ENCODE measurements at places on chromosomes 1 and 21. TPM values are rescaled to one million over a fixed set of nuclear protein-coding genes. Genes with fewer than 3 reads are reported as not detected.

DNA sequence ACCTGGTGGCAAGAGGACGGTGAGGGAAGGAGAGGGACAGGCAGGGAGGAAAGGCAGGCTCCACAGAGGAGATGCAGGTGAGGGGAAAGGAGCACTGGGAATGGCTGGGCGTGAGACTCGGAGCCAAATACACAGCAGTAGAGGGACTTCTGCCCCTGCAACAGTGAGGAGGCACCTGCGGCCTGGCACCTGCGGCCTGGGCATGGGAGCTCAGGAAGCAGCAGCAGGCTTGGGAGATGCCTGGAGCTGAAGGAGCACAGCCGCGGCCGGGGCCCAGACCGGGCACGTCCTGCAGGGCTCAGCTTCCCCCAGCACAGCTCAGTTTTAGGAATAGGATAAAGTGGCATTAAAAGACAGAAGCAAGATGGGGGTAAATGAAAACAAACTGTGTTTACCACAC lies 20.9 kb upstream of the TSPEAR start:
- DNase-seq, result no peak

GRCh38 chr1:66302815-66303214 lies 231.1 kb upstream of the SGIP1 start:
- no peak for DNase-seq

- no peak for DNase-seq
These were observed 272.1 kb downstream of the TRABD2B start for GRCh38 chr1:47725000-47725473.

GRCh38 chr1:22263359-22263758 lies 120.5 kb upstream of the WNT4 start:
- DNase-seq, result no peak

DNA sequence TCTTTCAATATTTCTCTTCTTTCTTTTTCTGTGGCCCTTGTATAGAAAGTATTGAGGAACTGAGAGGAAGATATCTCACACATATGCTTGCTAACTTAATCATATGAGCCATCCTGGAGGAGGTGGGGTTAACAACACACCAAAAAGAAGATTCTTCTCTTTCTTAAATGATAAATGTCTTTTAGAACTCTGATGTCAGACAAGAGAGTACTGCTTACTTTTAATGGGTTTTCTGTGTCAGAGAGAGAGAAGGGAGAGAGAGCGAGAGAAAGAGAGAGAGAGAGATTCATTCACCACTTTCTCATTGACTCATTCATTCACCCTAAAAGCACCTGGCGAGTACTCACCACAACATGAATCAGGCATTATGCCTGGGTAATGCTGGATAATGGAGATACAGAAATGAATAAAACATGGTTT lies 250.3 kb upstream of the SGIP1 start:
- no peak for DNase-seq

DNA sequence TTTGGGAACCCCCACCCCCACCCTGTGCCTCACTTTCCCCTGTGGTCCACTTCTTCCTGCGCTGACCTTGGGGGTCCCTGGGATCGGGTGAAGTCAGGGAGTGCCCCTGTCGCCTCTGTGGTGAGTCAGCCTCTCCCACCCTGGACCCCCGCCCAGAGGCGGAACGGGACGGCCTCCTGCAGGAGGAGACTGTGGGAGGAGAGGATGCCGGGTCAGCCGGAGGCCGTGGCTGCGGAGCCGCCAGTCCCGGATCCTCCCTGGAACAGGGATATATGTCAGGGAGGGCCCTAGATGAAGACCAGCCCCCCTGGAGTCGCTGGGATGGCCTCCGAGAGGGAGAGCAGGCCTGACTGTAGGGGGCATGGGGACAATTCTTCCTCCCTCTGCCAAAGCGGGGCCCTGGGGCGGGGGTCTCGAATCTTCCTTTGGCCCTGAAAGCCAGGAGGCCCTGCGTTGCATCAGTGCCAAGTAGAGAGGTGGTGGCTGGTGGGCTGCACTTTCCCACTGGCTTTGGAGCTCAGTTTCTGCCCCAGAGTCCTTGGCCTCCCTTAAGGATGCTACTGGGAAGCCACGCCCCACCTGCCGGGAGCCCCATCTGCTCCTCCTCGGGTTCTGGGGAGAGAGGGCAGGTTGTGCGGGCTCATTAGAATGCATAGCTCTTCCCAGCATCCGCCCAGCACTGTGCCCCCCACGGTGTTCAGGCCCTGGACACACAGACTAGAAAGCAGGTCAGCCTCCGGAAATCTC lies 930 bp downstream of the ARHGEF10L start:
- no peak for DNase-seq

GRCh38 chr1:88168126-88168525 lies 515.9 kb upstream of the PKN2 start:
- DNase-seq, result no peak

GRCh38 chr1:229674042-229674441 lies 48.0 kb downstream of the URB2 start:
- DNase-seq, result no peak

- DNase-seq, result no peak
These were observed 36.3 kb upstream of the PAXBP1 start for GRCh38 chr21:32807717-32808380.

- no peak for DNase-seq
These were observed 102.2 kb downstream of the BARHL2 start for GRCh38 chr1:90614872-90615271.

GRCh38 chr1:155051777-155052398 lies 772 bp downstream of the ADAM15 start:
- DNase-seq, result no peak

DNA sequence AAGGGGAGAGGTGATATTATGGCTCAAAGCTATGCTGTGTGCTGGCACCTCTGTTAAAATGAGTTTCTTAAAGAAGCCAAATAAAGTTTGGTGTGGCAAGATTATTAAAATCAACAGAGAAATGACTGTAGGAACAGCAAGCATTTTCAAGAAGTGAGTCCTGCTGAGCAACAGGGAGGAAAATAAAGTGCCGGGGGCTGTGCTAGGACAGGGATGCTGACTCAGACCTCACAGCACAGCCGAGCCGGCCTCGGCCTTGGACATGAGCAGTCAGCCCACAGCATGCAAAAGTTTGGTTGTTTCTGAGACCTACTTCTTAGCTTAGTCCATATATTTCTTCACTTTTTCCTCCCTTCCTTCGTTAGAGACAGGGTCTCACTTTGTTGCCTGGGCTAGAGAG lies 19.2 kb downstream of the CNIH3 start:
- DNase-seq, result no peak

DNA sequence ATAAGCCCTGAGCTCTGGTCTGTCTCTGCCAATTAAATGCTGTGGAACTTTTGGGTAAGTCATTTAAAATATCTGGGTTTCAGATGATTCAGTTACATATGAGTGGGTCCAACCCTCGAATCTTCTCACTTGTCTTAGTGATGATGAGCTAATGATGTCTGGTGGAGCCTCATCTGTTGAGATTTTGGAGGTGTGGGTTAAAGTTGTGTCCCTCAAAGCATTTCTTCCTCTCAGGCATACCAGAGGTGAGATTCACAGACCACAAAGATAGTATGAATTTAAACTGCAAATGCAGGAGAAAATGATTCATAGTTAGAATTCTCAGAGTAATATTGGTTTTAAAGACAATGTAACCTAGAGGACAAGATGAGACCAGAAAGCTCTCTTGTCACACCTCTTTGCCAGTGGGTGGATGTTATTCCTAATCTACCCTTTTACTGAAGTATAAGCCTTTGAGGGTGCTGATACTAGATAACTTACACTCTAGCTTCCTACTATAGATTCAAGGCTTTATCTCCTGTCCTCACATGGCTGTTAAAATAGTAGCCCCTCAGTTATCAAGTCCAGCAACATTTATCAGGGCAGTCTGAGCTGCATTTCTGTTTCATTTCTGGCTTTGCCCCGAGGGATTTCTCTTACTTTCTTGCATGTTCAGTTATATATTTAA lies 90.7 kb downstream of the MT1HL1 start:
- DNase-seq, result no peak

GRCh38 chr1:245091818-245092637 lies 62.8 kb upstream of the KIF26B start:
- DNase-seq, result no peak

- DNase-seq, result no peak
These were observed 90.0 kb downstream of the POU2F1 start for GRCh38 chr1:167310732-167311131.

- no peak for DNase-seq
These were observed 33.5 kb upstream of the RGS7 start for GRCh38 chr1:241390526-241390925.

DNA sequence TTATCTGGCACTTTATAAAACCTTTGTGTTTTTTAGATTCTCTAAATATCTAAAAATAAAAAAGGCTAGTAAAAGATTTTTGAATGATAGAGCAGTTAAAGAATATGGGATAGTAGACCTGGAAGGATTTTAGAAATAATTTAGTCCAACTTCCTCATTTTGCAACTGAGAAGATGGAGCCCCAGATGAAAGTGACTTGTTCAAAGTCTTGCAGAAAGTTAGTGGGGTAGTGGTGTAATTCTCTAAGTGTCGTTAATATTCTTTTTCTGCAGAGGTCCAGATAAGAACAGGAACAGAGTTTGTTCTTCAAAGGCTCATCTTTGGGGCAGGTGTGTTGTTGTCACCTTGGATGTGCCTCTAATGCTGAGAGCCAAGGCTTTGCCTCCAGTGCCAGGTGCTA lies 159.5 kb downstream of the DISC1 start:
- DNase-seq, result no peak

GRCh38 chr1:112502826-112503225 lies 5.9 kb upstream of the WNT2B start:
- DNase-seq, result no peak

GRCh38 chr21:33308586-33309490 lies 15.9 kb upstream of the IFNAR1 start:
- DNase-seq, result no peak

DNA sequence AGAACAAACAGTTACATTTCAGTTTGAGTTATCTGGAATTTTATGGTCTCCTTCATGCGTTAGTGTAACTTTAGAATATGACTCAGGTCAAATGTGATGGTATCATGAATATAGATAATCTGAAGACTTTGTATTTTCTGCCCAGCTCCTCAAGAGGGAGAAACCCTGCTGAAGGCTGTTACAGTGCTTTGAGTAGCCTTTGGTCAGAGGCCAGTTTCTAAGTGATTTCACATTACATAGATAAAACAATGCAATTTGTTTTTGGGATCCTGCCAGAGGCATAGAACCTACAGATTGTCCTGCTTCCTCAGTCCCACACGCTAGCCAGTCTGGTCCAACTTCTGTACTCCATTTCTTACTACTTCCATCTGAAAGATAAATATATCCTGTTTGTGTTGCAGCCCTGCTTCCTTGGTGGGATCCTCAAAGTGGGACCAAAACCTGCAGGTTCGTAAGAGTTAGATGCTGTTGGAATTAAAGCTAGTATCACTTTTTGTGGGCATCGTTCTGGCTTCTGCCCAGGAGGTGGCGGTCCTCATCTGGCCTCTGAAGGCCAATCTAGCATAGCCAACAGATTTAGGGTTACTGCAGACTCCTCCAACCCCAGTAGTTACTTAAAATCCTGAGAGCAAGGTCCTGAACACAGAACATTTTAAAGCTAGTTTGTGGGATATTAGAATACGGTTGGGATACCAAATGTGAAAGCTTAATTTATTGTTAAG lies 645.8 kb upstream of the USP24 start:
- DNase-seq, result no peak

GRCh38 chr1:25695771-25696311 lies 79.2 kb downstream of the MAN1C1 start:
- no peak for DNase-seq

- no peak for DNase-seq
These were observed 149.4 kb upstream of the ZC3H12A start for GRCh38 chr1:37325010-37325409.

GRCh38 chr1:179082333-179082998 lies 596 bp downstream of the TOR3A start:
- peak; percentile 45 for DNase-seq

DNA sequence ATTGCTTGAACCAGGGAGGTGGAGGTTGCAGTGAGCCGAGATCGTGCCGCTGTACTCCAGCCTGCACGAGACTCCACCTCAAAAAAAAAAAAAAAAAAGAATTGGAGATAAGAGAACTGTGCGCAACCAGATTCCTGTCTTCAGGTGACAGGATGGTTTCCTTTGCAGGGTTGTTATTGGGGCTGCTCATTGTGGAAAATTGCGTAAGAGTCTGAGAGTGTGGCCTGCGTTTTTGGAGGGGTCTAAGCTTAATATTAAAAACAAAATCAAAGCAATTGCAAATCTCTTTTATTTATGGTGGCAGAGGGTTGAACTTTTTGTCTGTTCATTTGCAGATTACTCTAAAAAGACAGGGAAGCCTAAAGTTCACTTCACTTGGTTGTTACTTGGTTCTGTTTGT lies 36.0 kb upstream of the BCAR3 start:
- no peak for DNase-seq

- no peak for DNase-seq
These were observed 25.4 kb upstream of the VWA5B1 start for GRCh38 chr1:20265250-20265649.

GRCh38 chr1:67629370-67630075 lies 55.5 kb upstream of the GADD45A start:
- DNase-seq, result no peak

GRCh38 chr1:96116731-96117130 lies 604.9 kb upstream of the PTBP2 start:
- no peak for DNase-seq

- DNase-seq, result no peak
These were observed 5.3 kb upstream of the CDCP2 start for GRCh38 chr1:54158071-54158470.

DNA sequence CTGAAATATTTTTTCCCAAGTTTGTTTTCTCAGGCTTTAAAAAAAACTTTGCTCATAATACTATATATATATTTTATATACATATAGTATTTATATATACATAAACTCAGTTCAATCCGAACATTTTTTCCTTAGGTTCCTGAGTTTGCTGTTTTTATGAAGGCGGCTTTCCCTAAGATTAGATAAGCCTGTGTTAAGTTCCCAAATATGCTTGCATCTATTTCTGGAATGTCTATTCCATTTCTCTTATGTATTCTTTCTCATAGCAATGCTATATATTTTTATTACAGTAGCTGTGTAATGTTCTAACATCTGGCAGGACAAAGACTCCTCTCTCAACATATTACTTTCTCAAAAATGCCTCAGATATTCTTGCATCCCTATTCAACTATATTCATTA lies 45.9 kb downstream of the ADSS2 start:
- no peak for DNase-seq

DNA sequence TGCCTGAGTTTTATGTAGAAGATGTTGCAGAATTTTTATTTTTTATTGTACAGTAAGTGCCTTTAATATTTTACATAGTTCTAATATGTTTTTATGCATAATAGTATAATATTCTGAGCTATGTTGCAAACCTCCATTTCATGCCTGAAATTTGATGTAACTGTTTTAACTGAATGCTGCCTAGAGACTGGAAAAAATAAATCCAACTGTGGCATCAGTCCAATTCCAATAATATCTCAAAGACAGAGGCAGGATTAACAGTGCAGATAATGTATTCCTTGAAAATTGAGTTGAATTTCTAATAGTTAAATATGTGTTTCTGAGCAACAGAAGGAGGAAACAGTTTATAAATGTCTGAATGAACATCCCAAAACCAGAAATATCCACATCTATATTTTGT lies 61.1 kb upstream of the KIF1B start:
- no peak for DNase-seq

The C1orf141 gene
- total RNA-seq, result not detected

The RGS8 gene
- not detected for total RNA-seq

The GNG12 gene
- not detected for total RNA-seq

The TAS1R1 gene
- total RNA-seq, result not detected

The PLA2G5 gene
- total RNA-seq, result not detected

The PDC gene
- not detected for total RNA-seq

The LCK gene
- total RNA-seq, result 16.6 TPM

The MXRA8 gene
- 0.07 TPM for total RNA-seq

All from activated B cell treated with CpG ODN at 0.5 μM for 24 hours (primary cell).